Stimulated activated CD4-positive, alpha-beta T cell treated with anti-CD3 and anti-CD28 coated beads, Interleukin-12 subunit alpha, Interleukin-12 subunit beta, amount 100 ng/mL, for 48 hours (primary cell): ENCODE measurements at places on chromosomes 3 and 15.

- no peak for DNase-seq
Observed at GRCh38 chr3:162218479-162218878, 721.9 kb downstream of the OTOL1 start.

GRCh38 chr3:69343875-69344274 is 42.0 kb downstream of the FRMD4B start:
- DNase-seq = no peak

GRCh38 chr3:180252683-180253082 is 215.9 kb upstream of the PEX5L start:
- no peak for DNase-seq

GRCh38 chr15:57223887-57224286 is 152.4 kb upstream of the CGNL1 start:
- no peak for DNase-seq

GRCh38 chr3:8482960-8483665 is 18.5 kb upstream of the LMCD1 start:
- DNase-seq = no peak

DNA sequence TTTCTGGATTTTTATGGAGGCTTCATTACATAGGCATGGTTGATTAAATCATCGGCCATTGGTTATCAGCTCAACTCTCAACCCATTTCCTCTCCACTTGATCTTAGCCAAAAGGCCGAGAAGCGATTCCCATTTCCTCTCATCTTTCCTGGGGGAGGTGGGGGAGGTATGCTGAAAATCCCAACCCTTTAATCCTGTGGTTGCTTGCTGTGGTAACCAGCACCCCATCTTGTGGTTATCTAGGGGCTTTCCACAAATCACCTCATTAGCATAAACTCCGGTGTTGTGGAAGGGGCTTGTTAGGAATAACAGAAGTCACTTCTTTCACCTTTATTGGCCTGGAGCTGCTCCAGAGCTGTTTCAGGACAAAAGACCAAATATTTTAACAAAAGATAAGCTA is 20.9 kb downstream of the PDE8A start:
- DNase-seq = no peak

DNA sequence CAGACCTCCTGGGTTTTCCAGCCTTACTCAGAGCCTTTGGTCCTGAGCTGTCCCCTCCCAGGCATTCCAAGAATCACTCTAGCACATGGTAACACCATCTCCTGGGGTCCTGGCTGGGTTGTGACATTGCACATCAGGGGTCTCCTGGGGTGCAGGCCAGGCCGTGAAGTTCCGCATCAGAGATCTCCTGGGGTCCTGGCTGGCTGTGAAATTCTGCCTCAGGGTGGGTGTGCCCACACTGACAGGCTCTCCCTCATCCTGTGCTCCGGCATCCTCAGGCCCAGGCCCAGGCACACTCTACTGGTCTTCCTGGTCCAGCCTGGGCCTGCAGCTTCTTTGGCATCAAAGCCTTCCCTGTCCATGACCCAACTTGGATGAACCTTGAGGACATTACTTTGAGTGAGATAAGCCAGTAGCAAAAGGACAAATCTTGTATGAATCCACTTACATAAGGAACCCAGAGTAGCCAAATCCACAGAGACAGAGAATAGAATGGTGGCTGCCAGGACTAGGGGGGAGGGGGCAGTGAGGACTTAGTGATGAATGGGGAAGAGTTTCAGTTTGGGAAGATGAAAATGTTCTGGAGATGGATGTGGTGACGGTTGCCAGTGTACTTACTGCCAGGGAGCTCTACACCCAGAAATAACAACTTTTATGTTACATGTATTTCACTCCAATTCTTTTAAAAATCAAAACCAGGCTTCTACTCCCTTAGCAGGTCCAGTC is 49.1 kb upstream of the KLF13 start:
- no peak for DNase-seq

DNA sequence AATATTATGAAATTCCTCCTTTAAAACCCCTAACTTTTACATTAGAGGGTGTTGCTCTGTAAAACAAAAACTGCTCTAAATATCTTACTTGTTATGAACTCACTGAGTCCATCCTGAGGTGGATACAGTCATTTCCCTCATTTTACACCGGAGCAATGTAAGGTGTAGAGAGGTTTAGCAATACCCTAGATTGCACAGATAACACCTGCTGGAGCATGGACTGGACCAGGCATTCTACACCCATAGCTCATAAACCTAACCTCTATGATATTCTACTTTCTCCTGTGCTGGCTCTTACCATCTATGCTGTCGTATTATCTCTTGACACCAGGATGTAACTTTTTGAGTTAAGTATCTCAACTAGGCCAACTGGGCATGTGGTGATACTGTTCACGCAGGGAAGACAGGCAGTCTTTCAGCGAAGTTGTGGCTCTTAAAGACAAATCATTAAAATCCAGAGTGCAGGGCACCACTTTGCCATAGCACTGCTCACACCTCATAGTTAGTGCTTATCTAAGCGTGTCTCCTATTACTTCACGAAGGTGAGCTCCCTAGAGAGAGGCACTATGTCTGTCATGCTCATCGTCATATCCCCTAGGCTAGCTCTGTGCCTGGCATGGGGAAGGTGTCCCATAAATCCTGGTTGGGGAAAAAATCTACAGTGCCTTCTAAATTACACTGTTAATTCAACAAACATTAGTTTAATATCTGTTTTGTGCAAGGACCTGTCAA is 100.1 kb upstream of the SLC2A2 start:
- no peak for DNase-seq

- DNase-seq = no peak
Observed at GRCh38 chr3:12235691-12236090, 53.2 kb upstream of the PPARG start.

GRCh38 chr15:75123395-75123794 is 78.3 kb upstream of the C15orf39 start:
- DNase-seq = no peak

DNA sequence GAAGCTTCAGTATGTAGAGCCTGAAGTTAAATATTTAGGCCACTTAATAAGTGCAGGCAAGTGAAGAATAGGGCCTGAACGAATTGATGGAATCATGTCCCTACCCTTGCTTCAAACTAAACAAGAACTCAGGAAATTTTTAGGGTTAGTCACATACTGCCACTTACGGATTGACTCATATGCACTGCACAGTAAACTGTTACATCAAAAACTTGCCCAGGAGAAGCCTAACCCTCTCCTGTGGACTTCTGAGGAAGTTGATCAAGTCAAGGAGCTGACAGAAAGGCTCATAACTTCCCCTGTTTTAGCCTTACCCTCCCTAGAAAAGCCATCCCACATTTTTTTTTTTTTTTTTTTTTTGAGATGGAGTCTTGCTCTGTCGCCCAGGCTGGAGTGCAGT is 20.6 kb upstream of the KBTBD12 start:
- DNase-seq = no peak

- no peak for DNase-seq
Observed at GRCh38 chr3:30686799-30687198, 80.4 kb downstream of the TGFBR2 start.

DNA sequence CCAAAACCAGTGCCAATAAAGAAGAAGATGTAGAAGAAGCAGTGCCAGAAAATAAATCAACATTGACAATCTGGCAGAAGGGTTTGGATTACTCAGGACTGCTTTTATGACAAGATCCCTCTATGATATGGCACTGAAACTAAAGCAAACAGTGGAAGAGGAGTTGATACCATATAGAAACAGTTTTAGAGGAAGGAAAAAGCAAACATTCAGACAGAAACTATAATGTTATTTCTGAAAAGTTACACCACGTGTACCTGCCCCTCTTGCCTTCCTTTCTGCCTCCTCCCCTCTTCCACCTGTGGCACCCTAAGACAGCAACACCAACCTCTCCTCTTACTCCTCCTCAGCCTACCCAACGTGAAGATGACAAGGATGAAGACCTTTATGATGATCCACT is 63.0 kb downstream of the SFMBT1 start:
- DNase-seq = no peak

DNA sequence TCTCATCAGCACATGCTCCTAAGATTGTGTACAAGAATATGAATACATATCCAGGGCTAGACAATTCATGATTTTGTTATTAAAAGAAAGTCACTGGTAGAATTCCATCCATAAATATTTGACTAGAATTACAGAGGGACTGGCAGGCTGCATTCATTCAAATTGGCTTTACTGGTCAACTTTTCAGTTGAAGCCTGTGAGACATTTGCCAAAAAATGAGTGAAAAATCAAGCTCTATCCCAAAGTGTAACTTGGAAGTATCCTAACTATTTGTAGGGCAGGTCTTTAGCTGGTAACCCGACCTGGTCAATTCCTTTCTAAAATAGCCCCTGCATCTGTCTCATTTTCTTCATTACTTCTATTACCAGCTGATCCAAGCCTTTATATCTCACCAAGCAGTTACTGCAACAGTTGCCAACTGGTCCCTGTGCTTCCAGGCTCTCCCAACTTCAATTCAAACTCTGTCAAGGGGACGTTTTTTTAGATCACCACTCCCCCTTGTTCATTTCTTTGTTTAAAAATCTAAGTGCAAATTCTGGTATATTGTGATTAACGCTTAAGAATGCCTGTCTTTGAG is 173.1 kb upstream of the TBL1XR1 start:
- DNase-seq = no peak

DNA sequence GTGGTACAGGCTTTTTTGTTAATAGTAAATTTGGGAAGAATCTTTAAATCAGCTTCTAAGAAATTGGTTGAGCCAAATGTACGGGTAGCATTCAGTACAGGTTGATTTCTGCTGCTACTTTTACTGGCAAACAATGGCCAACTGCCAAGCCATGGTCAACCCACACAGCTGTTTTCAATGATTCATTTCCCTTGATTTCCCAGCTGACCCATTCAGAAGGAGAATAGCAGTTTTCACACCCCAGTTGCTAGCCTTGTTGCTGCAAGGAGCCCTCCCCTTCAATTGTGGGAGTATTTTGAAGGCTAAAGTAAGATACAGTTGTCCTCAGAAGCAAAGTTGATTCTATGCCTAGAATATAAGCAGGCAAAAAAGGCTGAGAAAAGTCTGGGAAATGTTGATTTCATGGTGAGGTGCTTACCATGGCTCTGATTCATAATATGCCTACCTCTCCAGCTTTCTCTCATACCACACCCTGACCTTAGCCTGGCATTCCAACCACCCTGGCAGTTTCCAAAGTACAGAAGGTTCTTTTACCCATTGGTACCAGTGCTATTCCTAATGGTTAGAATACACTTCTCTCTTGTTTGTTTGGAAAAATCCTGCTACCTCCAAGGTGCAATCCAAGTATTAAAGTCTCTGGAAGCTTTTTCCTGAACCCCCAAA is 320.3 kb upstream of the TGFBR2 start:
- DNase-seq = no peak

DNA sequence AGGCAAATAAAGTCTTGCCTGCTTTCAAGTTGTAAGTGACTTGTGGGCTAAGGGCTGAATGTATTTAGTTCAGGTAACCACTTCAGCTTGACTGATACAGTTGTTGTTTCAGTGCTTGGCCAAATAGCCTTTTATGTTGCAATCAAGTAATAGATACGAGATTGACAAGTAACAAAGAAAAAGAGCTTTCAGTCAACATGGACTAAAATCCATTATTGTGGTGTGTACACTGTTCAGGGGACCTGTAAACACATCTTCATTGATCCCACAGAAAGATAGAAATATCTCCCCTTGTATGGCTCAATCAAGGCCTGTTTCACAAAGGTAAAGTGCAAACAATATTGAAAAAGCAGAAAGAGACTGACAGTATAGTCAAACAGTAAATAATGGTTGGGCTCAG is 224.8 kb upstream of the TMCO5A start:
- DNase-seq = no peak

DNA sequence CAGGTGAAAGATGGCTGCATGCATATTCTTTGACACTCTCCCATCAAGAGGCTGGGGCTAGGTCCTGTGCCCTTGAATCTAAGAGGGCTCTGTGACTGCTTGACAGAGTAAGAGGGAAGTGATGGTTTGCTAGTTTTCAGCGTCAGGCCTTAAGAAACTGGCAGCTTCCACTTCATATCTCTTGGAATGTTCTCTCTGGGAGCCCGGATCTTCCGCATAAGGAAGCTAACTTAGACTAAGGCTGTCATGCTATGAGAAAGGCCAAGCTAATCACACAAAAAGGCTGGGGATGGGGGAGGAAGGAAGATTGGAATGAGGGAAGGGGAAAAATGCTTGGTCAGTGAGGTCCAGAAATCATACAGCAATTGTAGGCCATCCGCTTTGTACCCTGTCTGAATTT is 50.0 kb downstream of the MB21D2 start:
- DNase-seq = no peak

- DNase-seq = no peak
Observed at GRCh38 chr15:90823455-90823974, 44.9 kb upstream of the FURIN start.

DNA sequence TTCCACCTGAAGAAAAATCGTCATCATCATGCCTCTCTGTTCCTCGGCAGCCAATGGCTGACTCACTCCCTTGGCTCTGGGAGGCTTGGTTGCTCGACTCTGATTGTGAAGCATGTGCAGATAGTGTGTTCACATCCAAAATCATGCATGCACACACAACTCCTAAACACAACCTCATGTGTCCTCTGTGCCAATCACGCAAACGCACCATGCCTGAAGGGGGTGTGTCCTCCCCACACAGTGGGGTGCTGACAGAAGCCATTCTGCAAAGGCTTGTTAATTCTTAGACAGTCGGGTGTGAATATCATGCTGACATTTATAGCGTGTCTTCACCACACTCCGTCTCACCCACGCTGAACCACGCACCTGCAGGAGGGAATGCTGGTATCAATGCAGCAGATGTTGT is 11.4 kb upstream of the CCDC174 start:
- DNase-seq = no peak

GRCh38 chr15:26160343-26160742 is 297.2 kb upstream of the ATP10A start:
- no peak for DNase-seq

- DNase-seq = no peak
Observed at GRCh38 chr3:134236505-134237170, 14.0 kb downstream of the RYK start.

DNA sequence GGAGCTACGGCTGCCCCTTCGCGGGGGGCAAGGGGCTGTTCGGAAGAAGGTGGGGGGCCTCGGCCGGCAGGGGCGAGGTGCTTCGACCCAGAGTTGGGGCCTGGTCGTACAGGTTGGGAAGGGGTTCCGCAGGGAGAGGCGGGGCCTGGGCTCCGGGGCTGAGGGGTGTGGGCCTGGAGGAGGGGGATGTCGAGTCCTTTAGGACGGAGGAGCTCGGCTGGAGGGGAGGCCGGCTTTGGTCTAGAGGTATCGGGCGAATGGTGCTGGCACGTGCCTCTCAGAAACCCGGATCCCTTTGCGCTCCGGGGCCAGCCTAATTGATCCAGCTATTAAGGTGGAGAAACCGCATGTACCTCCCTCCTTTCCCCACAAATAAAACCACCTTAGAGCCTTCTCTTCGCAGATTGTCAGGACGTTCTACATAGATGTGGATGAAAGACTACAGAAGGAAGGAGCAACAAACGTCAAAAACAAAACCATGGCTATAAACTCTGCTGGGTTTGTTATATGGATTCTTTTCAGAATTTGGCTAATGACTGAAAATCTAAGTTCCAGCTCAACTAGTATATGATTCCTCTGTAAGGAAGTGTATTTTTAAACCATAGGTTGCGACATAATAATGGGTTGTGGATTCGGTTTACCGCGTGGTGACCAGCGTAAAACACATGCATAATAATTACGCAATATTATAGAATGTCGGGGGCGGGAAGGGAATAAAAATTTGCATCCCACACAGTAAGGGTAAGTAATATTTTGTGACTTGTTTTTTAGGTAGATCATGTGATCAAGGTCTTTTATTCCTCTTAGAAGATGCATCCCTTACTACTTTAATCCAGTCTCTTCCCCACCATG is 644 bp upstream of the NGLY1 start:
- DNase-seq = no peak

GRCh38 chr15:82178061-82178460 is 84.5 kb downstream of the EFL1 start:
- no peak for DNase-seq
